ENCODE measurements at places on chromosomes 3 and 15.

DNA sequence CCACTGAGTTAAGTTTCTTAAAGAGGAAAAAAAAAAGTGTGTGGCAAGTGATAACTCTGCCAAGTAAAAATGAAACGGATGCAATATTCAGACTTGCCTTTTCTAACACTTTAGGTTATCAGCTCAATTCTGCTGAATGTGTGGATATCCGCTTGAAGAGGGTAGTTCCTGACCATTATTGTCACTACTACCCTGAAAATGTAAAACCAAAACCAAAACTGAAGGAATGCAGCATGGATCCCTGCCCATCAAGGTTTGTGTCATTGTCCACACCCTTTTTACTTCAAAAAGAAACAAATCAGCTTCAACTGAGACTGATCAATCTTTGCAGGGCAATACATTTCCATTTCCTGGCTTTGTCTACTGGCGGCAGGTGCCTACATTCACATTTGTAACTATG is 236.1 kb downstream of the ADAMTSL3 start:
- DNase-seq, result no peak

DNA sequence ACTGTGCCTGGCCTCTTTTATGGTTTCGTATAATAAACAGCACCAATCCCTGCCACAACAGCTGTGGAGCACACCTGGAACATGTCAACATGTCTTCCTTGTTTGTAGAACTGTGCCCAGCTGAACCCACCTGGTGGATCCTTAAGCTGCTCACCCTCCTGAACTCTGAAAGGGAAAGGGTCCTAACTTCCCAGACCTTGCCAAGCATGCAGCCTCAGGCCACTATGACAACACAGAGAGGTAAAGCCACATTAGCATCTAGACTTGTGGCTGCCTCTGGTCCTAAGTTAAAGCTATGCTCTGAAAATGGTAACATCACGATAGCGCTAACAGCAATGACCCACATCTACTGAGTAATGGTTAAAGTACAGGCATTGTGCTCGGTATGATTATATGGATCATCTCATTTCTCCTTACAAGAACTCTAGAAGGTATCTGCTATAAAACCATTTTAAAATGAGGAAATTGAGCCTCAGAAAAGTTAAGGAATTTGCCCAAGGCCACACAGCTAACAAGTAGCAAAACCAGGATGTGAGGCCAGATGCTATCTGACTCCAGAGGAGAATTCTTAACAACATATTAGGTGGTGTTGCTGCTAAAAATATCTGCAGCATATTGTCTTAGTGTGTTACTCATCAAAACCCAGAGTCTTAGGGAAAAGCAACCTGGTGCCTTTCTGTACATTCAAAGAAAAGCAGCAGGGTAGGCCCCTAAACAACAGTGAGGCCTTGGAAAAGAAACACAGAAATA is 23.1 kb upstream of the HERC1 start:
- no peak for DNase-seq

DNA sequence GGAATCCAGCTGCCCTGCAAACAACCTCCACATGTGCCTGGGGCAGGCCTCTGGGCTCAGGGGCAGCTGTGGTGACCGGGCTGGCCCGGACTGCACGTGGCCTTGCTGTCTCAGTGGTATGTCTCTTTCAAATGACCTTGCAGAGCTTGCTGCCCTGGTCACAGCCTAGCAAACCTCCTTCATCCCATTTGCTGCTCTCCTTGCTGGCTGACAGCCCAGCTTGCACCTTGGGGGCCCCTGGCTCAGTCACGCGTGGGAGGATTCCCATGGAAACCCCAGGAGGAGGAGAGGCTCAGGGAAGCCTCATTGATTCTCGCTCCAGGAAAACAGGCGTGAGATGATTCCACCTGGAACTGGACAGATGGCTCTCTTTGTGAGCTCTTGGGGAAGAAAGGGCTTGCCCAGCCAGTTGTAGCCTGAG is 5.6 kb downstream of the SPSB4 start:
- no peak for DNase-seq

GRCh38 chr15:72302955-72303354 is 17.0 kb downstream of the CELF6 start:
- no peak for DNase-seq

DNA sequence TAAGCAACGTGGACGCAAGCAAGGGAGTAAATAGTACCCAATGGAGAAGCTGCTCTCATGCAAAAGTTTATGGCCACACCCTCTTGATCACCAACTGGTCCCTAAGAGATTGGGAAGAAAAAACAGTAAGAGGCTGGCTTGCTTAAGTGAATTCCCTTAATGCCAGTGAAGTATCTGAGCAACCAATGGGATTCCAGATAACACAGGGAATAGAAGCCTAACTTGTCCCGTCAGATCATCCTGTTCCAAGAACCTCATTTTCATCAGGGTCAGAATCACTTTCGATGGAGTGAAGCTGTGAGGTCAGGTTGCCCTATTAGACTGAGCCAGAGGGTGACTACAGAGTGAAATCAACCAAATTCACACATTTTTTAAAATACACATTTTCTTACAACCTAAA is 104.3 kb downstream of the CD47 start:
- no peak for DNase-seq

DNA sequence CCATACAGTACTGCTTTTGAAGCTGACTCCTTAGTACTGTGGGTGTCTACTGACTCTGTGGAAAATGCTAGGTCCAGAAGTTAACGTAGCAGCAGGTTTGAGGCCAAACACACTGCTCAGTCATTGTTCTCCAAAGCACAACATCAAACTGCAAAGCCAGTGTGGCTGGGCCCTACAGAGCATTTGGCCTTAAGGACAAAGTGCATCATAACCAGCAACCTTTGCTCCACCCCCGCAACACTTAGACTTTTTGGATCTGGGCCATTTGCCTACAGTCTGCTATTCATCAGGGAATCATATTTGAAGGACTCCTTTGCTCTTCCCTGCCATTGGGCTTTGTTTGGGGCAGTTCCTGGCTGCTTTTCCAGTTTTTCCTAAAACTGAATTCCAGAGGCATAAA is 43.1 kb upstream of the ARL6 start:
- DNase-seq, result no peak

- DNase-seq, result no peak
These were observed 424.1 kb upstream of the RBMS3 start for GRCh38 chr3:28856796-28857195.

GRCh38 chr3:8962226-8962861 is 928 bp downstream of the RAD18 start:
- DNase-seq, result no peak

- no peak for DNase-seq
These were observed 941 bp downstream of the SLC12A8 start for GRCh38 chr3:125211523-125212090.

GRCh38 chr3:33139996-33140395 is 26.2 kb downstream of the CRTAP start:
- no peak for DNase-seq

DNA sequence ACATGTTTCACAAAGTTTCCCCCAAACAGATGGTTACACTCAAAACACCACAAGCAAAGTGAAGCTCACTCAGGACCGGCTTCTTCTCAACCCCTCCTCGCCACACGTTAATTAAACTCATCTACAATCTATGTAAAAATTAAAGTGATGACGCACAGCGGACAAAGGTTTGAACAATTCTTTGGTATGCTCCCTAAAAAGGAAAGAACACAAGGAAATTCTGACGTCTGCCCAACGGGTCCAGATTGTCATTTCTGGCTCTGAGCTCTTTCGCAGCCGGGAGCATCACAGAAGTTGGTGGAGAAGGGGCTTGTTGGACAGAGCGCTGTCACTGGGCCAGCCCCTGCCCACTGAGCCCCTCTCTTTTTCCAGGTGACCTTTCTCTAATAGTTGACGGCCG is 173.7 kb upstream of the CHRNA7 start:
- no peak for DNase-seq

DNA sequence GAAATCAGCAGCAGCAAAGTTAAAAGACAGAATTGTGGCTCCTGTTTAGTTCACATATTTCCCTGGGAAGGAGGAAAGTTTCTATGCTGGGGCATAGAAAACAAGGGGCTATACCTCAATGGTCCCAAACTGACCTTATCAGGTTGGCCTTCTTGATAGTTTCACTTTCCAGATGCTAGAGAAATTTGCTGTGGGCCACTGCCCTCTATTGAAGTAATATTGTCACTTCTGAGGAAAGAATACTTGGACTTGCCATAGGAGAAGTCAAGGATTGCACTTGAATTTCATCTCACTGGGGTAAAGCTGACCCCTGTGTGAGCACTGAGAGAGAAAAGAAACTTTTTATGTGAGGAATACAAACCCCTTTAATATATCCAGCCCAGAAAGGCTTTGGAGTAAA is 49.3 kb upstream of the XCR1 start:
- DNase-seq, result peak; percentile 45

GRCh38 chr15:66774001-66774814 is 72.2 kb downstream of the SMAD6 start:
- DNase-seq, result peak; percentile 64

DNA sequence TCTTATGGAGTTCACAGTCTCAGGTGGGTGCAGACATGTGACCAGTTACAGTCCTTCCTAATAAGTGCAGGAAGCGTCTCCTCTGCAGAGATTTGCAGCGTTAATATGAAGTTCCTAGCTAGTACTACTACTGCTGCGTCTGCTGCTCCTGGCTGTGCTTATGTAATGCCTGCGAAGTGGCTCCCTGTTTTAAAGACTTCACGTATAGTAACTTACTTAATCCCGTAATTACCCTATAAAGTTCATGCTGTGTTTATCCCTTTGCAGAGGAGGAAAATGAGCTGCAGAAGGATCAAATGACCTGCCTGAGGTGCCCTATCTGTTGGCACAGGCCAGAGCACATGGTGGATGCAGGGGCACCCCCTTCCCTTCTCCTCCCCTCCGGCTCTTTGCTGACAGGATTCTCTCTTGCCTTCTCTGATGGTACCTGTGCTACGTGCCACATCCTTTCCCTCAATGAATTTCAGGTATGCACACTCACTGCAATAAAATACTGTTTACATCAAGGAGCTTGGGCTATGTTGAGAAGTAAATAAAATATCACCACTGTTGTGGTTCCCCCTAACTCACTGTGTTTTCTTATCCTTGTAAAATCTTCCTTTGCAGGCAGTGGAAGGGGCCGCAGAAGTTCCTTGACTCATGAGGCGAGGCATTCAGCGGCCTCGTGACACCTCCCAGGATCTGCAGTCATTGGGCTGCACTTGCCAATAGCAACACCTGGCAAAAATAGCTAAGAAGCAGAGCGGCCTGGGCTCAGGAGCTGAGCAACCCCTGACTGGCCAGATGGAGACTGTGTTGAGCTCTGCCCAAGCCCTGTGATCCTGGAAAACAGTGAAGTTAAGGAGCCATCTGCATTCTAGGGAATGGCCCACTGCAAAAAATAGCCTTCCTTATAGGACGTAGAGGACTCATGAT is 188.9 kb upstream of the ATP10A start:
- DNase-seq, result no peak

DNA sequence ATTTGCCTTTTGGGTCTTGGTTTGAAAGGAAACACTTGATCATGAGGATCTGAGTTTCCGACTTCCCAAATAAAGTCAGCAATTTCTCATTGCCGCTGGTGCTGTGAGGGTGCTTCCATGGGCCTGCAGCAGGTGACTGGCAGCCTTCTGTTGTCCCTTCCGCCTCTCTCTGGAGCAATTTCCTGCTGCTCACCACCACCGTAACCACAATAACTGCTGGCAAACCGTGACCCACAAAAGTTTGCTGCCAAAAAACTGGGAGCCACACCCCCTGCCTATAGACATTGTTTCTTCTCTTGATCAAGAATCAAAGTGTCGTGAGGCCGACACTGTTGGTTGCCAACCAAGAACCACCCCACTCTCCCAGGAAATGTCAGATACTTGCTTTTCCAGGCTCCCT is 164.0 kb downstream of the NR2F2 start:
- DNase-seq, result no peak

GRCh38 chr15:66184936-66185790 is 68.4 kb downstream of the MEGF11 start:
- DNase-seq, result no peak

DNA sequence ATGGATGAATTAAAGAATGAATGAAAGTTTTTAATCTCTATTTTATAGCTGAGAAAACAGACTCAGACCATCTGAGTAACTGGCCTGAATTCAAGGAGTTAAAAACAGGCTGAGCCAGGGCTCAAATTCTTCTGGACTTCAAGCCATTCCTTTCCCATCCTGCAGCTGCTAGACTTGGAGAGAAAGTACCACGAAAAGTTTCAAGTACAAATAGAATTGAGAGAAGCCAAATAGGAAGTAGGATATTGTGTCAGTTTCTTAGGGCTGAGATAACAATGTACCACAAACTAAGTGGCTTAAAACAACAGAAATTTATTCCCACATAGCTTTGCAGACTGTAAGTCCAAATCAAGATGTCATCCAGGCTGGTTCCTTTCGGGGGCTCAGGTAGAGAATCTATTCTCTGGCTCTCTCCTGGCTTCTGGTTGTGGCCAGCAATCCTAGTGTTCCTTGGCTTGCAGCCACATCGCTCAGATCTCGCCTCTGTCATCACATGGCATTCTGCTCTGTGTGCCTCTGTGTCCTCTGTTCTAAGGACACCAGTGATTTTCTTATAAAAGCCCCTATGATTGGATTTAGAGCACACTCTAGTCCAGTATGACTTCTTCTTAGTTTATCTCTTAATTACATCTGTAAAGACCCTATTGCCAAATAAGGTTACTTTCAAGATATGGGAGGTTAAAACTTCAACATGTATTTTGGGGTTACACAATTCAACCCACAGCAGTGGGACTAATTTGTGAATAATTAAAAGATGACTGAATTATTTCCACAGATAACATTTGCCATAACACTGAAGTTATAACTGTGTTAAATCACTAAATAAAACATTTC is 25.7 kb upstream of the GOLIM4 start:
- no peak for DNase-seq

GRCh38 chr3:51997172-51997571 is 1.5 kb upstream of the RPL29 start:
- DNase-seq, result no peak

DNA sequence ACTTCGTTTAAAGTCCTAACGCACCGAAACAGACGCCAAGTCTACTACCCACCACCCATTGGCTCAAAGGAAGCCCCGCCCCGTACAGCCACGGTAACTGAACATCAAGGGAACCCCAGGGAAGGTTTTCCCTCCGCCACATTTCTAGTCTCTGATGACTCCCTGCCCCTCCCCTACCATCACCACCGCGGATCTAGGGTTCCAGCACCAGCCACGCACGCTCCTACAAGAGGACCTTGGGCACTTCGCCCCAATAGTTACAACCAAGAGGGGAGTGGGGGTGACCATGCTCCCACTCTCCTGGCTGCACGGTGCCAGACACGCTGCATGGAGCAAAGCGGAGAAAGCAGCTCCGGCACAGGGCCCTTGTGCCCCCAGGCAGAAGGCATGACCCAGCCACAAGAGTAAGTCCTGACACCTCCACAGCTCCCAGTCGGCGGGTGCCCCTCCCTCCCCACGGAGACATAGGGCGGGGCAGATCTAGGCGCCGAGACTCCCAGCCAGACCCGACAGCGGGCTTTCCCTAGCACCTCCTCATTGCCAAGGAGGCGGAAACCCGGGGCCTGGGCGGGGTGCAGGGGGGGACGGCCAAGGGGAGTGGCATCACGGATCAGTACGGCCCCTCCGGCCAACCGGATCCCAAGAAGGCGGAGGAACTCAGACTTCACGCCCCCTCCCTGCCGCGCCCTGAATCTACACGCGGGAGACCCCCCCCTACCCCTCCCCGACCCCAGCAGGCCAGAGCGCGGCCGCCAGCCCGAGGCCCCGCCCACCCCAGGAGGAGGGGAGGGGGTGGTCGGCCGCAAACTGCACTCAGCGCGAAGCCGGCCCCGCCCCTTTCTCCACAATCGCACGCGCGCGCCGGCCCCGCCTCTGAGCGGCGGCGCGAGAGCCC is 936 bp downstream of the SIN3A start:
- peak; percentile 99 for DNase-seq

All from activated CD8-positive, alpha-beta T cell treated with anti-CD3 and anti-CD28 coated beads, Interleukin-2, amount 10 ng/mL, durations not matched to agents 7 days and 5 days (primary cell).